Esophagus squamous epithelium (tissue), 5 donors: ENCODE measurements at places on chromosomes 7 and 10.

DNA sequence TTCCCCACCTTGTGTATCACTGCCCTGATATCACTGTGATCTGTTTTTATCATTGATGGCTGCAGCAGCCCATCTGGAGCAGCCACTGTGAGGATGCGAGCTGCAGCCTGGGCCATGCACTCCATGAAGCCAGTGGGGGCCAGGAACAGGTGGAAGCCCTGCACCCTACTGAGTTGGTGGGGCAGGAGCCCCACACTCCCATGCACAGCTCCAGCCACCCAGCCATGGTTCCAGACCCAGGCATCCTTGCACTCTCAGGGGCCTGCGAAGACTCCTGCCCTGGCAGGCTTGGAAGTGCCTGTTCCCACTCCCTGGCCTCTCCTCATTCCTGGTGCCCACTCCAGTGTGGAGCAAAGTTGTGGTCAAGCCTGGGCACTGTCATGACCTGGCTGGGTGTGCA lies 424.0 kb upstream of the FZD8 start:
- no peak for DNase-seq

- no peak for DNase-seq
These were observed 107.8 kb downstream of the CYP26A1 start for GRCh38 chr10:93181271-93182048.

DNA sequence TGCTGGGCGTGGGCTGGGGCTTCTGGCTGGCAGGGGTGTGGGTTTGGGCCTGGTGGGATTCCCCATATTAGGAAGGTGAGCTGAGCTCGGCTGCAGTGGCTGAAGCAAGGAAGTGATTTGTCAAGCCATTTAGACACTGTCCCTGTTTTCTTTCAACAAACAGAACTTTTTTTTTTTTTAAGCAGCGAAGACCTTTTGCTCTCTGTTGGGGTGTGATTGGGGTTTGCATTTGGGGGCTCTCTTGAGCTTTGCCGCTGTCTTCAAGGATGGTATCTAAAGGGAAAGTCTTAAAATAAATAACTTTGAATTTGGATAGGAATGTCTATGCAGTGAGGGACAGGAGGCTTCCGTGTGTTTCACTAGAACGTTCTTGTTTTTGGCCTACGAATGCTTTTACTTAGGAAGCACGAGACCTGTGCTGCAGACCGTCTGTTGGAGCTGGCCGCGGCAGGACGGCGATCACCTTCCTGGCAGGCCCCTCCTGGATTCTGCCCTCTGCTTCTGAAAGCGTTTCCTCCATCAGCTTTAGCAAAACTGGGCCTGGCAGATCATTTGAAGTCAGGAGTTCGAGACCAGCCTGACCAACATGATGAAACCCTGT lies 43.9 kb downstream of the FOXK1 start:
- no peak for DNase-seq

DNA sequence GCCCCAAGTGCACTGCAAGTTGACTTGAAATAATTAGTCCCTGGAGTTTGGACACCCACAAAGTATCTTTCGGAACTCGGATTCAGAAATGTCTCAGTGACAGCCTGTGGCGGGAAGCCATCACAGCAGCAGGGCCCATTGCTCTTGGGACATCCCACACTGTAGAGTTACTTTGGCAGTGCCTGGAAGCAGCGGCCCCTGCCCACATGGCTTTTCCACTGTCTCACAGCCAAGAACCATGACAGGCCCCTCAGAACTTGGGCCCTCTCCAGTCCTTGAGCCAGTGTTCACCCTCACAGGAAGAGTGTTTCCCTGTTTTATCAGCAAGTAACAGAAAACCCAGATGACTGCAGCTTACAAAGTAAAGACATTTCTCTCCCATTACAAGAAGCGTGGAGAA lies 477.0 kb upstream of the GALNT17 start:
- DNase-seq, result no peak

GRCh38 chr7:68461430-68461829 lies 1136.8 kb upstream of the AUTS2 start:
- DNase-seq, result no peak

GRCh38 chr10:103640436-103641181 lies 147.1 kb downstream of the NEURL1 start:
- no peak for DNase-seq

GRCh38 chr10:60043561-60044241 lies 137.3 kb upstream of the CCDC6 start:
- DNase-seq, result no peak

DNA sequence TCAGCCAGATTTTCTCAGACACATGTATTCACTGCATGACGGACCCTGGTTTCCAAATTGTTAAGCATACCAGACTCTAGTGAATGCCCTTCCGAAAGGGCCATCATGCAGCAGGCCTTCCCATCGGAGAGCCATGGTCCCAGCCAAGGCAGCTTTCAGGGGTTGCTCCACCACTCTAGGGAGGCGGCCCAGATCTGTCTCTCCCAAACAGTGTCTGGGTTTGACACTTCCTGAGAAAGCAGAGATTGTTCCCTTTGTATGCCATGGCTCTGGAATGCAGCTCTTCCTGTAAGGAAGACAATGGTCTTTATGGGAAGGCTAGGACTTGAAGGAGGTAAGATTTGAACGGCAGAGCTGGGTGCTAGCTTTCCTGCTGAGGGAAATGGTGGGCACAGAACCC lies 178.8 kb upstream of the BMPER start:
- no peak for DNase-seq

GRCh38 chr10:125174360-125174759 lies 14.0 kb upstream of the CTBP2 start:
- no peak for DNase-seq

DNA sequence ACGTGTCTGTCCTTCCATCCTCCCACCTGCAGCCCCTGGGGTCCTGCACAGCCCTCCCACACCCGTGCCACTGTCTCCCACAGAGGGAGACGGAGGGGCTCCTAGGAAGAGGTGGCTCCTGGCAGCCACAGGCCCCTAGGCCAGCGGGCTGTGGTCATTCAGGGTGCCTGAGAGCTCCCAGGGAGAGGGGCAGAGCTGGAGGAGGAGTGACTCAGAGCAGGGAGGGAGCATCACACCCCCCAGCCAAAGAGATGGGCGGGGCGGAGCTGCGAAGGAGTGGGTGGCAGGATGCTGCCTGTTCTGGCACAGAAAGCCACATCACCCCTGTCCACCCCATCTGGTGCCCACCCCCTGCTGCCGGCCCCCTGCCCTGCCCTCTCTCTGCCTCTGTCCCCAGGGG lies 50.5 kb downstream of the STK32C start:
- DNase-seq, result no peak

DNA sequence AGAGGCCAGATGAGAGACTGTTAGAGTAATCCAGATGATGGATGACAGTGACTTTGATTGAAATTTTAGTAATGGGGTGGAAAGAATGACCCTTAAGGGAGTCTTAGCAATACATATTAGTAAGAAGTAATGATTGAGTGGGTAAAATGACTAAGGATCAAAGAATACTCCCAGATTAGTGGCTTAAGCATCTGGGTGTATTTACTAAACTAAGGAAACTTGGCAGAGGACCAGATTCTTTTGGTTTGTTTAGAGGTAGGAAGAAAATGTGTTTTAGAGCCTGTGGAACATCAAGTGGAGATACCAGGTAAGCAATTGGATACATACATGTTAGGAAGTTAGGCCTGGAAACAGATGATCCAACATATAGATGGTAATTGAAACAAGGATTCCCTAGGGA lies 58.8 kb upstream of the ADRA2A start:
- no peak for DNase-seq

DNA sequence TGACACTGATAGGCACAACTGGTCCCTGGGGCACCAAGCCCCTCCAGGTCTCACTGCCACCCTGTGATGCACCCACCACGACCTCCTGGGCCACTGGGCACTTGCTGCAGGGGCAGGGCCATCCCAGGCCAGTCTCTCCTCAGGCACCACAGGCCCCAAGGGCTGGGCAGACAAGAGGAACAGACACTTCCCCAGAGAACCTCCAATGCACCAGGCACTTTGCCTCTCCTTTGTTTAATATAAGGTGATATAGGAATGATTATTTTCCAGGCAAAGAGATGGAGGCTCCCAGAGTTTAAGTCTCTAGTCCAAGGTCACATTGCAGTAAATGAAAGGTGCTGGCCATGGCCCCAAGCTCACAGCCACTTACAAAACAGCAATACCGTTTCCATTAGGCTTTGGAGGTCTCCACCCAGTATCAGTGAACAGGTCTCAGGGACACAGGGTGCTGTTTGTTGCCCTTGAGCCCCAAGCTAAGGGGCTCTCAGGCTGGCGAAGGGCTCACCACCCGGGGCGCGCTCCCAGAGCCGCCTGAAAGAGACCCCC lies 4.5 kb downstream of the DEPP1 start:
- DNase-seq, result no peak

DNA sequence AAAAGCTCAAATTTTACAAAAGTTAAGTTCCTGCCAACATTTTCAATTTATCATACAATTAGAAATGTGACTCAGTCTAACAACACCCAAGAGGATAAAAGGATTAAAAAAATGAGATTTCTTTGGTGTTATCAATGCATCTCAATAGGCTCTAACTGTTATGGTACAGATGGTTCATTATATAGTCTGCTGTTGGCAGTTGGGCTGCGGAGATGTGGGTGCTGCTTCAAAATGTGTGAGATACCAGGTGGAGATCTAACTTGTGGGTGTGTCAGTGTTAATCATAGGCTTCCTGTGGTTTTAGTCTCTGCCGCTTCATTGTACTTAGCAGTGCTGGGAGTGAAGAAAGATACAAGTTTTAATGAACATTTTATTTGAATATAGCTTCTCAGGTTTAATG lies 231.2 kb downstream of the EXOC4 start:
- DNase-seq, result no peak

GRCh38 chr7:27173956-27174873 lies at the start of gene HOXA10:
Gene HOXA10 (minus strand): TSS chr7:27174320. CDS start chr7:27174306, 14 bp downstream.
- DNase-seq, result no peak

GRCh38 chr7:41942468-41943093 lies 239.7 kb upstream of the INHBA start:
- no peak for DNase-seq

GRCh38 chr10:33265621-33266020 lies 68.8 kb downstream of the NRP1 start:
- DNase-seq, result no peak

DNA sequence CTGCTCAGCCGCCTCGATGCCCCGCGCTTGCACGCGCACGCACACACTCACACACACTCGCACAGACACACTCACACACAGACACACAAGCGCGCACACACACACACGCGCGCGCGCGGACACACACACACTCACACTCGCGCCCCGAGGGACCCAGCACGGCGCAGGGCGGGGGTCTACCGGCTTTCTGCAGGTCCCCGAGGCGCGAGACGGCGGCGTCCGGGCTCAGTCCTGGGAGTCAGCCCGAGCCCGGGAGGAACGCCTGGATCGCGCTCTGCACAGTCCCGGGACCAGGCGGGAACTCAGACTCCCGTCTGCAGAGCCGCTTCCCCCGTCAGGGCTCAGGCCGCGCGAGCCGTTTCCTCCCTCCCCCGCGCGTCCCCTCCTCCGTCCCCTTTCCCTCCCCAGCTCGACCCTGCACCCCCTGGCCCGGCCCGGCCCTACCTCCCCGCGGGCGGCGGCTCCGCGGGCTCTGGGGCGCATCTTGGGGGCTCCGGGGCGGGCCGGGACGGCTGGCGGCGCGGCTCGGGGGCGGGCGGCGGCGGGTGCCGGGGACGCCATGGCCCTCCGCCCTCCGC lies 464 bp downstream of the DENND2A start:
- no peak for DNase-seq

DNA sequence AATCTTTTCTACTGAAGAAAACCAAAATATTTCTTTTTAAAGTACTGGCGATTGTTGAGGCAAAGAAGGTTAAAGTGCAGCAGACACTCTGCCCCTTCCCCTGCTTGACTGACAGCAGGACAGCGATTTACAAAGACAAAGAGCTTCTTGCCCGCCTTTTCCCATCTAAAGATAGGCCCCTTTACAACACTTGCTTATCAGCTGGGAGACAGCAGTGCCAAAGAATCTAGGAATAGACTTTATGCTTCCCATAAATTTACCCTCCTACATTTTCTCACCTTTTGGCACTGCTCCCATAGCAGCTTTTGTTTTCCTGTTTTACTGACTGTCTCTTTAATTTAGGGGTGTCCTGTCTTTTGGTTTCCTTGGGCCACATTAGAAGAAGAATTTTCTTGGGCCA lies 824.1 kb downstream of the CCSER2 start:
- DNase-seq, result no peak

DNA sequence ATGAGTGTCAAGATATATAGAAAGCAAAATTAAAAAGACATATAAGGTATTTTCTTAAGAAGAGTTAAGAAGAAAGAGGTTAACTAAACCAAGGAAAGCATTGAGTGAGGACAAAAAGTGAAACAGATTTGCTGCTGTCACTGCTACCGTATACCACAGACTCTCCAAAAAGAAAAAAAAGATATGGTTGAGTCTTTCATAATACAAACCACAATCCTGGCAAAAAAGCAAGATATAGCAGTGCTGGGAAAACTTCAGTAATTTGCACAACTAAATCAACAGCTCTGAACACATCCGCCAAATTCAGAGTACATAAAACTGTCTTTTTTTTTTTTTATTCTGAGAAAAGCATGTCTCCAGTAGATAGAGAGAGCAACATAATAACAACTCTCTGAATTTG lies 114.7 kb downstream of the ETV1 start:
- no peak for DNase-seq

- DNase-seq, result no peak
These were observed 34.4 kb upstream of the CABCOCO1 start for GRCh38 chr10:61628151-61628874.

GRCh38 chr10:4082861-4083260 lies 297.9 kb upstream of the KLF6 start:
- no peak for DNase-seq

- DNase-seq, result no peak
These were observed 83.8 kb downstream of the ABCA13 start for GRCh38 chr7:48255046-48255445.

DNA sequence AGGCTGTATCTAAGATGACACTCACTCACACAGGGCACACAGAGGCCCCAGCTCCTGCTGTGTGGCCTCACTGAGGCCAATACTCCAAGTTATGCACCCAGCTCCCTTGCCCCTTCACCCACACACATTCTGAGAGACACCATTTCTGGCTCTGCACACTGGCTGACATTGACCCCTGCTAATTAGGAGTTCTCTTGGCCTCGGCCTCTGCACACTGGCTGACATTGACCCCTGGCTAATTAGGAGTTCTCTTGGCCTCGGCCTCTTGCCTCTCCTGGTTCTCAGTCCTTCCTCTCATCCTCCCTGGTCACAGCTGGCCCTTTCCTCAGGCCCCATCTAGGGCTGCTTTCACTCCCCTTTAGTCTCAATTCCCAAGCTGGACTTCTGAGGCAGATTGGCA lies 97.3 kb downstream of the GRID1 start:
- no peak for DNase-seq

DNA sequence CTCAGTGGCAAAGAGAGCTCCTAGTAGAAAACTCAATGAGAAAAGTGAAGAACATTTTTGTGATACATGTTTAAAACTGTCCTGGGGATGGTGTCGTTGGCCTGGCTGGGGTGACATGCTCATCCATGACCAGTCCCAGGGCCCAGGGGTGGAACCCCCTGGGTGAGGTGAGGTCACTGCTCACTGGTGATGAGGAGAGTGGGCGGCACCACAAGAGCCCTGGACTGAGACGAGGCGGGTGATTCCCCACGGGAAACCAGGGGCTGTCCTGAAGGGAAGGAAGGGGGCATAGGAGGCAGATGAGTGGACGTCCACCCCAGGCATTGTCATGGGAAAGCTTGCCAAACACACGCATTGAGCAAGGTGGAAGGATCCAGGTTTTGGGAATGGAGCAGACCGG lies 54.6 kb downstream of the HTR5A start:
- no peak for DNase-seq

GRCh38 chr10:78846760-78847159 lies 222.0 kb upstream of the ZMIZ1 start:
- DNase-seq, result no peak

- DNase-seq, result no peak
These were observed 409.5 kb downstream of the SUGCT start for GRCh38 chr7:40544221-40544723.
